Testis (tissue), 5 donors: ENCODE measurements at places on chromosomes 12 and 14.

- no peak for DNase-seq
Observed at GRCh38 chr12:85572956-85573355, 263.3 kb downstream of the RASSF9 start.

DNA sequence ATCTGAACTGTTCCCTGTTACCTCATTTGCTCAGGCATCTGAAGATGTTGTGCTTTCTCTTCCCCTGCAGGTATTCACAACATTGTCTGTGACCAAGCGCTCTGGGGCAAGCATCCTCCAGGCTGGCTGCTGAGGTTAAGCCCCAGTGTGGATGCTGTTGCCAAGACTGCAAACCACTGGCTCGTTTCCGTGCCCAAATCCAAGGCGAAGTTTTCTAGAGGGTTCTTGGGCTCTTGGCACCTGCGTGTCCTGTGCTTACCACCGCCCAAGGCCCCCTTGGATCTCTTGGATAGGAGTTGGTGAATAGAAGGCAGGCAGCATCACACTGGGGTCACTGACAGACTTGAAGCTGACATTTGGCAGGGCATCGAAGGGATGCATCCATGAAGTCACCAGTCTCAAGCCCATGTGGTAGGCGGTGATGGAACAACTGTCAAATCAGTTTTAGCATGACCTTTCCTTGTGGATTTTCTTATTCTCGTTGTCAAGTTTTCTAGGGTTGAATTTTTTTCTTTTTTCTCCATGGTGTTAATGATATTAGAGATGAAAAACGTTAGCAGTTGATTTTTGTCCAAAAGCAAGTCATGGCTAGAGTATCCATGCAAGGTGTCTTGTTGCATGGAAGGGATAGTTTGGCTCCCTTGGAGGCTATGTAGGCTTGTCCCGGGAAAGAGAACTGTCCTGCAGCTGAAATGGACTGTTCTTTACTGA lies 44.9 kb downstream of the EID3 start:
- DNase-seq = no peak

GRCh38 chr12:14605401-14605989 lies 37.8 kb upstream of the PLBD1 start:
- no peak for DNase-seq

DNA sequence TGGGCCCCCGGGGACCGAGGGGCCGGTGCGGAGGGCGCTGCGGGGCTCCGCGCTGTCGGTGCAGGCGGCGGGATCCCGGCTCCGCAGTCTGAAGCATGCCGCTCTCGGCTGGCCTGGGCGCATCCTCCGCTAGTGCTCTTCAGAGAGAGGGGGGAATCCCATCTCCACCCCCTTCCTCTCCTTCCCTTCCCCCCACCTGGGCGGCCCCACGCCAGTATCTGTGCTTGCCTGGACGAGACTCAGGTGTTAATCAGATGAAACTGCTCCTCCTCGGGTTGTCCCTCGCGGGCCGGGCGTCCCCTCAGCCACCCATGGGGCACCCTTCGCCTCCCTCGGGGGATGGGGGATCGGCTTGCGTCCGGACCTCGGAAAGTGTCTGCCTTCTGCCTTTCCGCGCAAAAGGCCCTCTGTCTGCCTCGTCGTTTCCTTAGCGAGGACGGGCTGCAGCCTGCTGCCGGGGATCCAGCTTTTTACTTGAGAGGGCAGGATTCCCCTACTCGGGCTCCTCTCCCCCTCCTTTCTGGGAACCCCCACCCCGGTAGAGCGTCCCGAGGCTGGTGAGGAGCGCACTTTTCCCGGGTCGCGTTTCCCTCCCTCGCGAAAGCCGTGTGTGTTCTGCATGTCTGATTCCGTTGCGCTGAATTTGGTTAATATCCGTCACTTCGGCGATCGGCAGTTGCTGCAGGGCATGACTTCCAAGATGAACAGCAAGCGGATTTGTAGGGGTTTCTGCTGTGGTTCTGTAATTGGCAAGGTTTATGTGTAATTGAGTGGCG lies 1.1 kb downstream of the GPHN start:
- DNase-seq = peak; percentile 62

DNA sequence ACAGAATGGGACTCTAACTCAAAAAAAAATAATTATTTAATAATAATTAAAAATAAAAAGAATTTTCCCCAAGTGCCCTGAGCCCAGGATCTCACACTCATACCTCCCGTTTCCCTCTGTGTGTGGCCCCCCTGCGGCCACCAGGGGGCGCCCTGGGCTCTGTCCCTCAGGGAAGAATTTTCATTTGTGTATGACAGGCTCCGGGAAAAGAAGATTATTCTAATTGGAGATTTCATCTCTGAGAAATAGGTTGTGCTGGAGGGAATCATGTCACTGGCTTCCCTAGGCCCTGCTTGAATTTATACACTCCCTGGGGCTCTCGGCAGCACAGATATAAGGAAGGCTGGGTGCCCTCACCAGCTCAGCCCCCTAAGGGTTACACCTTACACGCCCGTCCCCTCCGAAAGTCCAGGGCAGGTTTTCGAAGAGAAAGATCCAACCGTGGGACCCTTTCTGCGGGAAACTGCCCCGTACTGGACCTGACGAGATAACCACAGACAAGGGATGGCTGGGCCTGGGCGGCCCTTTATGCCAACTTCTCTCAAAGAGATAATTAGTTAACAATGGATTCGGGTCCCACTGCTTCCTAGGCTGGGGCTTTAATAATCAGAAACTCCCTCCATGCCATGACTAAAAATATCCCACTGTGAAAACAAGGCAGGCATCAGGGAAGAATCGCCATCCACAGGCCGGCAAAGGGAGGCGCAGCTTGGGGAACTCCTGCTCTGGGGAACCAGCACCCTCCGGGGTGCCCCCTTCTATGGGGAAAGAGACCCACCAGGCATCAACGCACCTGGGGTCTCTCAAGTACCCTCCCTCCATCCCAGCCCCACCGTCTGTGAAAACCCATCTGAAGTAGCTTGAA lies 80.7 kb downstream of the KDM2B start:
- DNase-seq = peak; percentile 86
